AG09309 (cell line): ENCODE measurements at places on chromosomes 13 and 19.
A peak's percentile ranks its signal among the peaks of the same experiment; 100 is the strongest.

DNA sequence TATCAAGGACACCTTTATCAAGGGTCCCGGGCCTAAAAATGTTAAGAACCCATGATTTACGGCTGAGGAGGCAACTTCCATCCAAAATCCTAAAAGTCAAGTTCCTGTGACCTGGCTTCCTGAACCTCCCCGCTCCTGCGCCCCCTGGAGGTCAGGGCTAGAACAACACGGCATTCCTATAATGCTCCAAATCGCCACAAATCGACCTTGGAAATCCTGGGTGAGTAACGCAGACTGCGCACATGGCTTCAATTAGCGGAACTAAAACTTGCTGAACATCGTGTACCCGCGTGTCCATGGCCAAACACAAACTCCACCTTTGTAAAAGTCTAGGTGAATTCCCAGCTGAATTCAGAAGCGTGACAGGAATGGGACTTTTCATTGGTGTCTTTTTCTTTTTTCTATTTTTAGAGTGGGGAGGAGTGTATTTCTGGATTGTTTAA, 4.3 kb upstream of the C5AR1 start:
- DNase-seq: peak; percentile 76

GRCh38 chr19:50556282-50557008, 11.8 kb downstream of the LRRC4B start:
- peak; percentile 10 for DNase-seq

- DNase-seq: no peak
Measured at GRCh38 chr13:46345398-46345797, 41.7 kb downstream of the RUBCNL start.

- no peak for DNase-seq
Measured at GRCh38 chr13:48862572-48862971, 113.1 kb upstream of the FNDC3A start.

DNA sequence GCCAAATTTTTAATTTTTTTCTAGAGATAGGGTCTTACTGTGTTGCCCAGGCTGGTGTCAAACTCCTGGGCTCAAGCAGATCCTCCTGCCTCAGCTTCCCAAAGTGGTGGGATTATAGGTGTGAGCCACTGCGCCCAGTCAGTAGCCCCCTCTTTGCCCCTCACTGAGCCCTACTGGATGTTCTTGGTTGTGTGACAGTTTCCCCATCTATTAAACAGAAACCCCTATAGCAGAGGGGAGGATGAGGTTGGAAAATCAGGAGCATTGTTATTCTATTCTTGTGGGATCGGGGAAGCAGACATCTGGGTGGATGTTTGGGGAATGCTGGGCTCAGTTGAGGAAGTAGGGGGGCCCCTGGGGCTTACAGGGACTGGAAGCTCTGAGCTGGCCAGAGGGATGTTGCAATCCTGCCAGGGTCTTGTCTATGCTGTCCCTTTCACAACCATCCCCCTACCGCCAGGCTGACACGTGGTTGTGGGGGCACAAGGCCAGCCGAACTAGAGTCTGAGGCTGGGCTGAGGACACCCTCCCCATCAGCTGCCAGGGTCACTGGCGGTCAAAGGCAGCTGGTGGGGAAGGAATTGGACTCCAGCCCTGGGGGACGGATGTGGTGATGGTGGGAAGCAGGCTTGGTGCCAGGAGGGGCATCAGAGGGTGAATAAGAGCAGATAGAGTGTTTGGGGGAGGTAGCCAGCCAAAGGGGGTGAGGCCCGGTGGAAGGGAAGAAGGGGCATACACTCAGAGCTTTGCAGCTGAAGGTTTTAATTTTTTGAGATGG, 10.9 kb downstream of the APOC1 start:
- peak; percentile 29 for DNase-seq

DNA sequence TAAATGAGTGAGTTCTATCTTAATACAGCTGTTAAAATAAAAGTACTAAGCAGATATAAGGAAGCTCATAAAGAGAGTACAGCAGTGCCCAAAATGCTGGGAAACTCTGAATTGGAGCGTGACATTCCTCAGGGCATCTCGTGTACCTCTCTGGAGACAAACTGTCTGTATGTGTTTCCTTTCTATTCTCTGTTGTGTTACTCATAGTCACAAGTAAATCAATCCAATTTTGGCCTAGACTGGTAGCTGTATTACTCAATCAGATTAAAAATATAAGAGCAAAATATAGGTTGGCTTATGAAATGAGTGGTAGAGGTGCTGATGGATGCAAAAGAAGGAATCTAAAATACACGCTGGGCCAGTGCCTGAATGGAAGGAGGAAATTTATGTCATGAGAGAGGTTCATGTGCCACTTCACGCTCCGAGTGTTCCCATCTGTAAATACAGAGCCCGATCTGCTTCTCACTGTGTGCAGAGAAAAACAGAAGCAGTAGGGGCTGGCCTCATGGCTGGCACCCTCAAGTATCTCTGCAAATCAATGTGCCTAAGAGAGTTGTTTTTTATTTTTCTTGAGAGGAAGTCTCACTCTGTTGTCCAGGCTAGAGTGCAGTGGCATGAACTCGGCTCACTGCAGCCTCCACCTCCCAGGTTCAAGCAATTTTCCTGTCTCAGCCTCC, 58.7 kb upstream of the RGCC start:
- no peak for DNase-seq
